Foreskin keratinocyte (primary cell): ENCODE measurements at places on chromosomes 16 and 17. TPM values are rescaled to one million over a fixed set of nuclear protein-coding genes. Genes with fewer than 3 reads are reported as not detected.

TEKT5 gene
- not detected in 2 replicates for polyA plus RNA-seq

DNAI2 gene
- polyA plus RNA-seq, result not detected in 2 replicates

CDT1 gene
- 27.5 and 27.9 TPM in 2 replicates for polyA plus RNA-seq

SPHK1 gene
- polyA plus RNA-seq, result 90.1 and 147 TPM in 2 replicates

RGS11 gene
- polyA plus RNA-seq, result 0.04 TPM in 1 of 2 replicates, not detected in the other

CCL5 gene
- polyA plus RNA-seq, result 0.08 and 0.28 TPM in 2 replicates

NT5M gene
- 1.1 and 1.2 TPM in 2 replicates for polyA plus RNA-seq

MT4 gene
- polyA plus RNA-seq, result not detected in 2 replicates

CEP112 gene
- polyA plus RNA-seq, result 0.74 and 0.88 TPM in 2 replicates

MMP15 gene
- 7.3 and 7.4 TPM in 2 replicates for polyA plus RNA-seq

SLC5A10 gene
- polyA plus RNA-seq, result 0.06 TPM in 1 of 2 replicates, not detected in the other

RNF43 gene
- 8.5 and 9.7 TPM in 2 replicates for polyA plus RNA-seq

GCGR gene
- not detected in 2 replicates for polyA plus RNA-seq

ZG16 gene
- polyA plus RNA-seq, result 0.02 TPM in 1 of 2 replicates, not detected in the other

PLK1 gene
- 75.4 and 98.9 TPM in 2 replicates for polyA plus RNA-seq

PLCG2 gene
- polyA plus RNA-seq, result 0.72 and 0.87 TPM in 2 replicates

CDK3 gene
- 3.0 and 3.4 TPM in 2 replicates for polyA plus RNA-seq

TLK2 gene
- polyA plus RNA-seq, result 11.0 and 12.7 TPM in 2 replicates

CCL7 gene
- polyA plus RNA-seq, result not detected in 2 replicates

CTRB2 gene
- not detected in 2 replicates for polyA plus RNA-seq

C16orf92 gene
- not detected in 2 replicates for polyA plus RNA-seq

TMEM238L gene
- not detected in 2 replicates for polyA plus RNA-seq

PGS1 gene
- 12.3 and 14.3 TPM in 2 replicates for polyA plus RNA-seq

RSKR gene
- polyA plus RNA-seq, result 0.59 and 0.85 TPM in 2 replicates

CIITA gene
- polyA plus RNA-seq, result 0.03 and 0.06 TPM in 2 replicates

FOXF1 gene
- polyA plus RNA-seq, result not detected in 2 replicates

NEUROD2 gene
- not detected in 2 replicates for polyA plus RNA-seq

C16orf87 gene
- 6.3 and 6.8 TPM in 2 replicates for polyA plus RNA-seq

ALOXE3 gene
- polyA plus RNA-seq, result 4.0 and 8.4 TPM in 2 replicates

NPW gene
- 1.9 and 2.0 TPM in 2 replicates for polyA plus RNA-seq

NAGS gene
- 15.8 and 17.9 TPM in 2 replicates for polyA plus RNA-seq

NPB gene
- 0.19 and 0.32 TPM in 2 replicates for polyA plus RNA-seq

PMFBP1 gene
- polyA plus RNA-seq, result 0.01 and 0.12 TPM in 2 replicates

SLC46A1 gene
- 4.0 and 4.2 TPM in 2 replicates for polyA plus RNA-seq

NPIPB6 gene
- polyA plus RNA-seq, result 0.09 and 0.12 TPM in 2 replicates

NSMCE1 gene
- 88.8 and 91.5 TPM in 2 replicates for polyA plus RNA-seq

PDP2 gene
- polyA plus RNA-seq, result 2.8 and 4.4 TPM in 2 replicates

PDXDC1 gene
- 21.6 and 25.8 TPM in 2 replicates for polyA plus RNA-seq

EFCAB5 gene
- polyA plus RNA-seq, result 0.07 and 0.18 TPM in 2 replicates

KRTAP9-4 gene
- not detected in 2 replicates for polyA plus RNA-seq

NR1D1 gene
- 7.3 and 9.0 TPM in 2 replicates for polyA plus RNA-seq

NHERF2 gene
- 21.5 and 25.7 TPM in 2 replicates for polyA plus RNA-seq

CFAP119 gene
- polyA plus RNA-seq, result 9.2 and 9.6 TPM in 2 replicates

UTS2R gene
- polyA plus RNA-seq, result not detected in 2 replicates

TBX2 gene
- polyA plus RNA-seq, result not detected in 2 replicates

TEKT3 gene
- not detected in 2 replicates for polyA plus RNA-seq

GPR179 gene
- not detected in 2 replicates for polyA plus RNA-seq

IGFBP4 gene
- 11.5 and 28.3 TPM in 2 replicates for polyA plus RNA-seq

LRRC36 gene
- not detected in 2 replicates for polyA plus RNA-seq

SPNS3 gene
- 0.12 TPM in 1 of 2 replicates, not detected in the other for polyA plus RNA-seq

DNAAF8 gene
- polyA plus RNA-seq, result 0.29 and 0.30 TPM in 2 replicates

SOX15 gene
- polyA plus RNA-seq, result 263 and 273 TPM in 2 replicates

DPEP3 gene
- polyA plus RNA-seq, result not detected in 2 replicates

MYH4 gene
- polyA plus RNA-seq, result not detected in 2 replicates
